NCI-H2081 treated with DMSO at 0.1 percent for 48 hours (cell line): ENCODE measurements at places on chromosomes 7 and 10.

GRCh38 chr7:102098986-102099385 is 187.7 kb upstream of the SH2B2 start:
- no peak for DNase-seq

- no peak for DNase-seq
Measured at GRCh38 chr10:35503578-35503977, 101.6 kb upstream of the GJD4 start.

DNA sequence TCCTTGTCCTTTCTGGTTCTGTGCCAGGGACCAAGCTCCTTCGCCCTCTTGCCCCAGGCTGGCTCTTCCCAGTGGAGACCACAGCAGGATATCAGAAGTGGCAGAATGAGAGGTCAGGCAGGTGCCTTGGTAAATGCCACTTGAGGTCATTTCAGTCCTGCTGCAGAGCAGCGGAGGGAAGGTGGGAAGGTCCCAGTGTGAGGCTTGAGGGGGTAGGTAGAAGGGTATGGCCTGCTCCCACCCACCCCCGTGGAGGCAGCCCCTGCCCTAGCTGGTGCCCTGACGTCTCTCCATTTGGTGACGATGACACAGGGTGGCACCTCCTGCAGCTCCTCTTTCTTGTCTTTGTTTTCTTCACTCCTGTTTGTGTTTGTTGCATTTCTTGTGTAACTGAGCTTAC is 538.8 kb downstream of the TCERG1L start:
- DNase-seq = no peak

DNA sequence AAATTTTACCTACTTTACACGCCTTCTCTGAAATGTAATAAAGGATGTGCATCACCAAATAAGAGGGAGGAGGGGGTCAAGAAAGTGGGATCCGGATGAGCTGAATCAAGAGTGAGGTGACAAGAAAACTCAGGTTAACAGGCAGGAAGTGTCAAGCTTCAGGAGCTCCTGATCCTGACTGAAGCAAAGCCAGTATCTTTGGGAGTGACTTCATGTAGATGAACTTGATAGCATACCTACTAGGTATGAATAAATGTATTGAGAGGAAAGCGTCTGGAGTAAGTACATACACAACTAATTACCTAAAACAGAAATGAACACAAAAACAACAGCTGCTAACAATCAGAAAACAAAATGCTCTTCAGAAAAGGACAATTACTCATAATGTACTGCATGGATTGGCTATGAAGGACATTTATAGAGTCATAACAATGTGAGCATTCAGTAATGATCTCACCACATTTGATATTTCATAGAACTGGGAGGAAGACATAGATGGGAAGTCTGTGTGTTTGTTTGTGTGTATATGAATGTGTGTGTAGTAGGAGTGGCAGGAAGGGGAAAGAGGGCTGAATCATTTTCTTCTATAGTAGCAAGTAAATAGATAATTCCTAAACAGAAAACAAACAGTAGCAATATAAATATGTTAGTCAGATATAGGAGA is 29.4 kb downstream of the PRKG1 start:
- no peak for DNase-seq

GRCh38 chr10:68144709-68145108 is 35.4 kb downstream of the MYPN start:
- no peak for DNase-seq

GRCh38 chr10:131676800-131677421 is 223.9 kb upstream of the PPP2R2D start:
- DNase-seq = no peak
